NCI-H460 (cell line): ENCODE measurements at places on chromosomes 6 and 20.

- no peak for DNase-seq
Observed at GRCh38 chr6:36766399-36766945, 68.8 kb downstream of the RAB44 start.

DNA sequence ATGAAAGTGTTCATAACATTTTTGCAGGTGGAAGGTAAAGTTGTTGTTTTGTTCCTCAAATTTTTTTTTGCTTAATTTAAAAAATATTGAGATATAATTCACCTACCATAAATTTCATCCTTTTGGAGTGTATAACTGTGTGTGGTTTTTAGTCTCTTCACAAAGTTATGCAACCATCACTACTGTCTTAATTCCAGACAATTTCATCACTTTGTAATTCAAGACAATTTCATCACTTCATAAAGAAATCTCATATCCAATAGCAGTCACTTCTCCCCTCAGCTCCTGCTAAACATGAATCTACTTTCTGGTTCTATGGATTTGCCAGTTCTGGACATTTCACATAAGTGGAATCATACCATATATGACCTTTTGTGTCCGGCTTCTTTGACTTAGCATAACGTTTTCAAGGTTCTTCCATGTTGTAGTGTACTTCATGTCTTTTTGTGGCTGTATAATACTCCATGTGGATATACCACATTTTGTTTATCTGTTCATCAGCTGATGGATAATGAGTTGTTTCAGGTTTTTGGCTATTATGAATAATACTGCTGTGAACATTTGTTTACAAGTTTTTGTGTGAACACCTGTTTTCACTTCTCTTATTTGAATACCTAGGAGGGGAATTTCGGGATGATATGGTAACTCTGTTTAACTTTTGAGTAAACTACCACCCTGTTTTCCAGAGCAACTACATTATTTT, 18.8 kb downstream of the ZFAND3 start:
- no peak for DNase-seq

GRCh38 chr6:122709922-122710512, 69.5 kb upstream of the FABP7 start:
- DNase-seq, result no peak

- DNase-seq, result peak; percentile 5
Observed at GRCh38 chr20:8523684-8524083, 391.6 kb downstream of the PLCB1 start.

GRCh38 chr6:79647741-79648140, 16.6 kb downstream of the SH3BGRL2 start:
- DNase-seq, result no peak

DNA sequence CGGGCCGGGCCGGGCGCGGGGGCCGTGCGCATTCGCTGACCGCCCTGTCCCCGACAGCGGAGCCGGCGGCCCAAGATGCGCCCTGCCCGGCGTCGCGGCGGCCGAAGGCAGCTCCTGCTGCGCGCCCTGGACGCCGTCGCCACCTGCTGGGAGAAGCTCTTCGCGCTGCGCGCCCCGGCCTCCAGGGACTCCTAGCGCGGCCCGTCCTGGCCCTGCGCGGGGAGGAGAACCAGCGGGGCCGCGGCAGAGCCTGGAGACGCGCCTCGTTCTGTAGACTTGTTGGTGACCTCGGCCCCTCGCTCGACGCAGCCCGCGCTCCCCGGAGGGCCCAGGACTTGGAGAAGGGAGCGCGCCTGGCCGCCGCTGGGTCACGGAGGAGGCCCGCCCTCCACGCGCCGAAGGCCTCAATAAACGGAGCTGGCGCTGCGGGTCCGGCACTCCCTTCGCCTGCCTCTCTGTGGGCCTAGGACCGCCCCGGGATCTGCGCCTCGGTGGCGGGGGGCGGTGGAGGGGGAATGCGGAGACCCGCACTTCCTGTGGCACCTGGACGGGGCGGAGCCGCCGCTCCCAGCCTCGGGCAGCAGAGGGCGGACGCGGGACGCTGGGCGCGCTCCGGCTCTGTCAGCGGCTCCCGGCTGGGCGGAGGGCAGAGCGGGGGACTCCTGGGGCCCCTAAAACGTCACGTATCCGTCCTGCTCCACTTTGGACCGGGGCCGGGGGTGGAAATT, 2.7 kb downstream of the C20orf204 start:
- peak; percentile 69 for DNase-seq

DNA sequence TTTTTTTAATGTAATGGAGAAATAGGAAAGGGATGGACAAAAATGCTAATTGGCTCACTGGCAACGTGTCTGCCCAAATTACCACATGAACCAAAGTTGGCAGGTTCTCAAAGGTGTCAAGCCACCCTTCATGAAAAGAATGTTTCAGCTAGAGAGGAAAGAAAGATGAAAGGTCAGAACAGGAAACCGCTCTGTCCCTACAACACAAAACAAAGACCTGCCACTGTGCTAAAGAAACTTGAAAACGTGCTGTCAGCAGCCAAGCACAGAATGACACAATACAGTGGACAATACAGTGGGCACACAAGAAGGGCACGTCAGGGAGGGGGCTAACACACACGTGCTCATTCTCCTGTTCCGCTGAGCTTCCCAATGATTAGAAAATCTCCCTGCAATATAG, 4.9 kb downstream of the PREP start:
- no peak for DNase-seq

DNA sequence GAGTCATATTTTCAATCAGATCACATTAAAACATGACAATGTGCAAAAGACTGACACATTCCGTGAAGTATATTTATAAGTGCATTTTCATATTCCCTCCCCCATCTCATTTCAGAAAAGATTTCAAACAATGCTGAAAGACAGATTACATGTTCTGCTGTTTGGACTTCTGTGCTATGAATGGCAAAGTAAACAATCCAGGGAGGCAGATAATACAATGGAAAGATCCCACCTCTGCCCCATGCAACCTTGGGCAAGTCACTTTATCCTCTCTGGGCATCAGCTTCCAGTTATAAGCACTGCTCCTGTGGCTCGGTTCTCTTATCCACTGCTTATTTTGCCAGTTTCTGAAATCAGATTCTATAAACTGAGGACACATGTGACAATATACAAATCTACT, 110.2 kb downstream of the RCAN2 start:
- DNase-seq, result no peak

DNA sequence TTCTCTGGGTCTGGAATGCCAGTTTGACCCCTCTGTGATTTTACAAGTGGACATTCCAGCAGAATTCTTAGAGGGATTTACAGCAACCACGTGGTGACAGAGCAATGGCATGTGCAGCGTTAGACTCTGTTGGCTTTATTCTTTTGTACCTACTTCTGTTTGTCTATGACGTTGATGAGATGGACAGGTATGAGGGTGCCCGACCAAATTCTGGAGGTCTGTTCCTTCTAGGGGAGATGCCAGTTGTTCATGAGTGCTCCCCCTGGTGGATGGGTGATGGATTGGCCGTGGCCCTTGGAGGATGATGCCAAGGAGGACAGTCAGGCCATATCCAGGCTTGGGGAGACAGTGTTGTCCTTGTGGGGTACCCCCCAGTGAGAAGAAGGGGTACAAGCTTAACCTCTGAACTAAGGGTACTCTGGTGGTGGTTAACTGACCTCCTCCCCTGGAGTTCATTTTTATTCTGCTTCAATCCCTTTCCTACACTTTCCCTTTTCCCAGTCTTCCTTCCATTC, 198.6 kb downstream of the DTNBP1 start:
- peak; percentile 25 for DNase-seq

- no peak for DNase-seq
Observed at GRCh38 chr6:117262799-117263198, 2.6 kb upstream of the VGLL2 start.

GRCh38 chr6:129661536-129662405, 48.2 kb downstream of the ARHGAP18 start:
- DNase-seq, result no peak

- no peak for DNase-seq
Observed at GRCh38 chr6:20213271-20213798, 1.1 kb upstream of the MBOAT1 start.

DNA sequence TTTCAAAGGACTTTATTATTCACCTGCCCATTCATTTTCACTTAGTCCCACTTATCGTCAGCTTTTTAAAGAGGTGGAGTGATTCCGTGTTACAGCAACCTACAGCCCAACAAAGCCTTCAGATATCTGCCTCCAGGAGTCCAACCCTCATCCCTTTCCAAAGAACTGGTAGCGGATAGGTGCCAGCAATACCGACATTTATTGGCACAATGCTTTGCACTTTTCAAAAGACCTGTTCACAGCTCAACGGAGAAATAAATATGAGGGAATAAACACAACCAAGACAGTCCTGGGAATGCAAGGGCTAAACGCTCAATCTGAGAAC, 819 bp upstream of the MTRF1L start:
- no peak for DNase-seq
